B cell (primary cell): ENCODE measurements at places on chromosomes 2 and 18.
A peak's percentile ranks its signal among the peaks of the same experiment; 100 is the strongest.

- H3K36me3 ChIP-seq, result no peaks in the 10 kb centered on the region
- H3K4me3 ChIP-seq, result no peak overlapping the region
- no peaks in the 10 kb centered on the region for H3K27me3 ChIP-seq
- no peak overlapping the region for H3K27ac ChIP-seq
These were observed 141.9 kb downstream of the TTC32 start for GRCh38 chr2:19759880-19760279.

DNA sequence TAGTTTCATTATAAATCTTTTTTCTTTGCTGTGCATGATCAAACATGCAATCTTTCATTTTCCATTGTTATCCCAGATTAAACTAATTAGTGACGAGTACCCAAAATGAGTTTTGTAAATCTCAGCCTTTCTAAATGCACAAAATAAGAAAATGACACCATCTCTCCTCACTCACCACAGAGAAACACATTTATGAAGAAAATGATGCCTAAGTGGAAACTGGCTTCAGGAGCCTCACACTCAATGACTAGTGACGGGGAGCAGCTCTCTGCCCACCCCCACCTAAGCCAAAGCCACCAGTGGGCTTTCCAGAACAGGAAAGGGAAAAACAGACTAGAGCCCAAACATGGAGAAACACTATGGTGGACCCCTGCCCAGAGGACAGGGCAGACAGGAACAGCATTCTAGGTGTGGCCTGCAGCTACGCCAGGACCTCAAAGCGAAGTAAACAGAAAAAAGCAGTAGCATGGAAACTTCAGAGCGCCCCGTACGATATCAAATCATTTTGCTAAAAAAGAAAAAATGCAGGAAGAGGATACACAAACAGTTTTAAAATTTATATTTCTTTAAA lies 113.5 kb downstream of the RBMS1 start:
- H3K27ac ChIP-seq, result no peak overlapping the region
- H3K36me3 ChIP-seq, result no peaks in the 10 kb centered on the region
- no peak overlapping the region for H3K4me3 ChIP-seq
- H3K4me1 ChIP-seq, result peaks cover 31% of the 10 kb centered on the region

- peaks cover 5% of the 10 kb centered on the region for H3K4me1 ChIP-seq
- H3K36me3 ChIP-seq, result no peaks in the 10 kb centered on the region
- no peak for DNase-seq
- no peak overlapping the region for H3K27ac ChIP-seq
- H3K4me3 ChIP-seq, result no peak overlapping the region
These were observed 716 bp downstream of the CALCRL start for GRCh38 chr2:187447336-187447735.

DNA sequence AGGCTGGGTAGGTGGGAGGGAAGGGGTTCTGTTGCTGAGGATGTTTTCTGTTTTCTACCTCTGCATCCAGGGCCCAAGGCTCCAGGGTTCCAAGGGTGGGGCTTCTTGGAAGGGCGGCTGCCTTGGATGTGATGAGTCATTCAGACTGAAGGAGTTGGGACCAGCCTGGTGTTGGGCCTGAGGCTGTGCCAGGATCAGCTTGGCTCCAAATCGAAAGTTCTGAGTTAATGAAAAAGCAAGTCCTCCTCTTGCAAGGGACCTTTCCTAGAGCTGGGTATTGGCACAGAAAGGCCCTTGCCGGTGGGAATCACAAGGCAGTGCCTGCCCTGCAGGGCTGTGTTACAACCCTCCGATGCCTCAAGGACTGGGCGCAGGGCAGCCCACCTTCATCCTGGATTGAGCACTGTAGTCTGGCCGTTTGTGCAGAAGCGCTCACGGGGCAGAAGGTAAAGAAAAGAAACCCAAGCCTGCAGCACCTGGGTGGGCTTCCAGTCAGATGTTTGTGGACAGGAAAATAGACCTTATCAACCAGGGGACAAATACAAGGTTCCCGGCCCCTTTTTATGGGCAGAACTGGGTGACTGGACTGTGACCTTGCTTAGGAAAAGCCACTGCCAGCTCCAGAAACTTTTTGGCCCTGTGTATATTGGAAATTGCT lies 52.5 kb upstream of the MCFD2 start:
- H3K27ac ChIP-seq, result no peak overlapping the region
- peaks cover 6% of the 10 kb centered on the region for H3K4me1 ChIP-seq
- H3K36me3 ChIP-seq, result peaks cover 55% of the 10 kb centered on the region
- no peak overlapping the region for H3K4me3 ChIP-seq
- H3K27me3 ChIP-seq, result no peaks in the 10 kb centered on the region

DNA sequence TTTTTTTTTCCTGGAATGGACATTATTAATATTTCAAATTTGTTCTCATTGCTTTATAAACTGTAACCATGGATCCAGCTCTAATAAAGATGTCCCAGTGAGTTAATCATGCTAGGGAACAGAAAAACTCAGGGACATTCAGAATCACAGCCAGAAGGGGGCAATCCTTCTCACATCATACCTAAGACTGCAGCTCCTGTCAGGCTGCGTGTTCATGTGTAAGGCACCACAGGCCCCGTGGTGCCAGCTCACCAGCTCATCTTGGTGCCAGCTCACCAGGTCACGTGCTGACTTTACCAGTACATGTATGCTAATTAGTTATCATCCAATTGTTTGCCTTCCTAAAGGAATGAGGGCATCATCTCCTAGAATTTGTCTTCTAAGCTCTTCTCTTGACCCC lies 84.7 kb upstream of the NEDD4L start:
- DNase-seq, result peak; percentile 62
- no peaks in the 10 kb centered on the region for H3K36me3 ChIP-seq
- H3K4me1 ChIP-seq, result no peaks in the 10 kb centered on the region
- H3K27ac ChIP-seq, result no peak overlapping the region
- H3K4me3 ChIP-seq, result no peak overlapping the region
